Endothelial cell of umbilical vein (primary cell): ENCODE measurements at places on chromosomes 16 and 17. TPM values are rescaled to one million over a fixed set of nuclear protein-coding genes. Genes with fewer than 3 reads are reported as not detected.

The TMEM100 gene
- total RNA-seq: not detected in 2 replicates

The LRRC37A3 gene
- total RNA-seq: 7.1 and 16.1 TPM in 2 replicates

The HIC1 gene
- total RNA-seq: 25.8 and 35.5 TPM in 2 replicates

The SLC6A2 gene
- total RNA-seq: not detected in 2 replicates

The NACA2 gene
- total RNA-seq: not detected in 2 replicates
